ENCODE measurements at places on chromosomes 11 and 22.

GRCh38 chr22:47167056-47167455, 404.6 kb downstream of the TBC1D22A start:
- no peak for DNase-seq

- DNase-seq = peak; percentile 96
These were observed 5.4 kb downstream of the CARNS1 start for GRCh38 chr11:67420646-67421429.

DNA sequence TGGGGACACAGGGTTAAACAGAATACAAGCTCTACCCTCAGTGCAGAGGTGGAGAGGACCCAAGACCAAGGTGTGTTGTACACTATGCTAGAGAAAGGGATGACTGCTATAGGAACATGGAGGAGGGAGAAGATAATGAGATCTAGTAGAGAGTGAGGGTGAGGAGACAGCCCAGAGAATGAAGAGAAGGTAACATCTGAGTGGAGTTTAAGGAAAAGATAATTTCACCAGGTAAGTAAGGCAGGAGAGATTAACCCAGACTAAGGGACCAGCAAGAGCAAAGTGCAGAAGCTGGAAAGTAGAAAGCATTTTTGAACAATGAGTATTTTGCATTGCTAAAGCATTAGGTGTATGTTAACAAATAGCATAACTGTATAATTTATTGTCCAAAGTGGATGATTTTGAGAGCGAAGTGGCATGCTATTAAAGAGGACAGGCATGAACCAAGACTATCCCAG, 128.8 kb downstream of the RASSF10 start:
- DNase-seq = no peak

DNA sequence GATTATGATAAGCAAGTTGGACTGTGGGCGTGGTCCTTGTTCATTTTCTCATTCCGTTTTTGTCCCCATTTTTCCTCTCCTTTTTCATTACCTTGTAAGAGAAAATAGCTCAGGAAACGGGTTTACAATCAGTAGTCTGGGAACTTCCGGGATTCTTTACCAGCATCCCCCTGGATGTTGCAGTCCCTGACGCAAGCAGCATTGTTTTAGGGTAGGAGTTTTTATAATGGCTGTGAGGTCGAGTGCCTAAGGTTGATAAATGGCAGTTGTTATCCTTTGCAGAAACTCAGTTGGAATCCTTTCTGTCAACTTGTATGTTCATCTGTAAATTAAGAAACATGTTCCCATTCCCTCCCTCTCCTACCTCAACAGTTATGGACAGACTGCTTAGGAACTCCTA, 68.3 kb downstream of the ARHGEF12 start:
- no peak for DNase-seq

DNA sequence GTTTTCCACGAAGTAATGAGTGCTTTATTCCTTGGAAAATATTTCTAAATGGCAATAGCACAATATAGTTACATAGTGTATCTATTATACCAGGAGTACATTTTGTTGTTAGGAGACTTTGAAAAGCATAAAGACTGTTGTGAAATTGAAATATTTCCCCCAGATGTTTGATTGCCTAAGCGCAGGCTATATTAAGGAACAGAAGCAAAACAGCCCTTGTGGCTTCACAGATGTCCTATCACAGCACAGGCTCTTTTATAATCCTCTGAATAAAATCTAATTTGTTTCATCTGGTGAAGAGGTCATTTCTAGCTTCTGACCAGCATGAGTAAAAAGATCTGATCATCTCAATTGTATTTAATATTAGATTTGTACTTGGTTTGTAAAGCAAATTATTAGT, 48.2 kb downstream of the BSX start:
- no peak for DNase-seq

GRCh38 chr11:89457190-89457589, 34.0 kb downstream of the NOX4 start:
- no peak for DNase-seq

GRCh38 chr11:118827118-118827517, 36.2 kb upstream of the DDX6 start:
- no peak for DNase-seq

GRCh38 chr11:19380375-19380774, 139.6 kb upstream of the E2F8 start:
- no peak for DNase-seq

- no peak for DNase-seq
These were observed 111.1 kb downstream of the MED15 start for GRCh38 chr22:20618488-20618887.

- DNase-seq = peak; percentile 8
These were observed 47.2 kb upstream of the SYT7 start for GRCh38 chr11:61627850-61628661.

DNA sequence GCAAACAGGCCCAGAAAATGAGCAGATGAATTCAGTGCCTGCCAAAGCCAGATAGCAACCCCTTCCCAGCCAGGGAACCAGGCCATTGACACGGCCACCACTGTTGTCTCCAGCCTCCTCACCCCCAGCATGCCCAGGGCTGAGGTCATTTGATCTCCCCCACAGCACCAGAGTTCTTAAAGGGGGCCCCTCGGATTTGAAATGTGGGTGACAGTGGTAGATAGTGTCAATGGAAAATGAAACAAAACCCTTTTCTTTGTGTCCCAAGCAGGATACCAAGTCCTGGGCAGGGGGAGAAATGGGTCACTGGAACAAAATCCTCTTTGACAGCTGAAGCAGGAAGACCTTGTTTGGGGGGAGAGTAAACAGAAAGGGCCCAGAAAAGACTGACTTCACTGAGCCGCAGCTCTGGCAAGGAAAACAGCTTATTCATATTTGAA, 14.3 kb upstream of the ACCSL start:
- no peak for DNase-seq

DNA sequence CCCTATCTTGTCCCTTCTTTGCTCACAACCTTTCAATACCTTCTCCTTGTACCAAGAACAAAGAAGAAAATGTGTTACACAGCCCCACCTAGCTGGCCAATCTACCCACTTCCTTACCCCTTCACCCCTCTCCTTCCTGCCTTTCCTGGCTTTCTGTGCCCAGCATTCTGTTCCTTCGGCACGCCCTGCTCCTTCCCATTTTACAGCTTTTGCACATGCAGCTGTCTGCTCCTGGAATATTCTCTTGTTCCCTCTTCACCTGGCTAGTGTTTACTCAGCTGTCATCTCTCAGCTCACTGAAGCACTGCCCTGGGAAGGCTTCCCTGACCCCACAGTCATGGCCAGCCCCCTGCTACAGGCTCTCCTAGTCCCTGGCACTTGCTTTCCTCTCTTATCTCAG, 30.7 kb downstream of the SERPINH1 start:
- no peak for DNase-seq

DNA sequence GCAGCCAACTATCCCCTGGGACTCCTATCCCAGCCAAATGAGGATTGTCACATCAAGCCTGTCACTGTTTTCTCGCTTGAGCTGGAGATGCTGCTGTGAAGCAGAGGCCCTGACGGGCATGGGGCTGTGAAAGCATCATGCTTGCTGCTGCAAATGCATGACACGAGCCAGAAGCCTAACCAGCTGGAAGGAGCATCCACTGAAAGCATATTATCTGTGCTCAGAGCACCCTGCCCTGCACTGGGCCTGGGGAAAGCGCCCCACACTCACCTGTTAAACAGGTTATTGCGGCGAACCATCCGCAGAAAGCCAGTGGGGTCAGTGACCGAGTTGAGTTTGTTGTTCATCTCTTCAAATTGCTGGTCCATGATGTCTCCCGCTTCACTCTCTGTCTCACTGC, 110.9 kb upstream of the PITPNB start:
- no peak for DNase-seq

DNA sequence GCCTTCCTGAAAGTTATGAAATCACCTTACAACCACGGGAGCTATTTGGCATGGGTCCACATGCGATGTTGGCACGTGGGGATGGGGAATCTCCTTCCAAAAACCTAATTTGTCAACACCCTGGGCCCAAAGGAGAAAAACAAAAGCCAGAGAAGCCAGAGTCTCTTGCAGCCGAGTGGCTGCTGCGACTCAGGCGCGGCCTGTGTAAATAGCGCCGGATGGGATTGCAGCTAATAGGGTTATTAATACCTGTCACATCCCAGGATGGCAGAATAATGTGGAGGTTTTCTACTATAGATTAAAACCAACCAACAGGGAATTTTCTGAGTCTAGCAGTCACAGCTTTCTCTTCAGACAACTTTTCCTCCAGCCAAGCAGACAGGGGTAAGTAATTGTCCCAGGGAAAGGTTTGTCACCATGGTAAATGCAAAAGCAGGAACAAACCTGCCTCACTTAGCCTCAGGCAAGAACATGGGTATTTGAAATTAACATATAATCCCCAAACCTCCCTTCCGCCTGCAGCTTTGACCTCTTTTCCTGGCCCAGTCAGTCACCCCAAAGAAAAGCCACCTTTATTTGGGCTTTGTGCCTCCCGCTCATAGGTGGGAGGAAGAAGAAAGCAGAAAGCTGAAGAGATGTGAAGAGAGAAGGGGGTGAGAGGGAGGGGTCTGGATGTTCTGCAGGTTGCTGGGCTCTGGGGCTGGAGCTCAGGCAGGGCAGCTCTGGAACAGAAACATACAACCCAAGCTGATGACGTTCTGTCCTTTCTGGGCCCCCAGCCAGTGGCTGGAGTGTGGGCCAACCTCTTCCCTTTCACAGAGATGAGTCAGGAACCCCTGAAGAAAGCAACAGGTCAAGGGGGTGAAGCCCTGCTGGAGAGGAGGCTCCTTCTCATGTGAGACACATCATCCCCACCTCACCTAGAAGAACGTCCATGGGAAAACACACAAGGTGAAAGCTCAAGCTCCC, 376.5 kb downstream of the NXPE2 start:
- no peak for DNase-seq

- no peak for DNase-seq
These were observed 169.4 kb downstream of the WT1 start for GRCh38 chr11:32265911-32266310.

- no peak for DNase-seq
These were observed 1329.3 kb downstream of the TBC1D22A start for GRCh38 chr22:48091656-48092223.

GRCh38 chr11:66261578-66261977, 6.9 kb upstream of the RAB1B start:
- DNase-seq = no peak

DNA sequence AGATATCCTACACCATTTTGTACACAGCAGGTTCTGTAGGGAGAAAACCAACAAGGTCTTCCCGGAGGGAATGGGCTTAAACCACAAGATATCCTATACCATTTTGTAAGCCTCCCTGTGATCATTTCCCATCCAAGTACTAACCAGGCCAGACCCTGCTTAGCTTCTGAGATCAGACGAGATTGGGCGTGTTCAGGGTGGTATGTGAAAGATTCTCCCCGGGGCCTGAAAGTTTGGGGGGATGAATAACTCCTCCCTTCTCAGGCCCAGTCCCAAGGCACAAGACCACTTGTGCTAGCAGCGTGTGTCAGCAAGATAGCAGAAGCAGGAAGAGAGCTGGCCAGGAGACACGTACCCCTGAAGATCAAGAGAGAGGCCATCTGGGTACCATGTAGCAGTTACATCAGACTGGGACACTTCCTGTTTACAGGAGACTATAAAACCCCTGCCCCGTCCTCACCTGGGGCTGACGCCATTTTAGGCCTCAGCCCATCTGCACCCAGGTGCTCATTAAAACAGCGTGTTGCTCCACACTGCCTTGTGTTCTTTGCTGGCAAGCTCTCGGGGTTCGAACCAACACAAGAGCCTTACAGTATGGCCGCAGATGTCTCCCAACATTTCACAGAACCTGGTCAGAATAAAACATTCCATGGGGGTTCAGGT, 17.3 kb downstream of the MIF start:
- DNase-seq = no peak

GRCh38 chr11:112590764-112591163, 330.1 kb upstream of the PLET1 start:
- no peak for DNase-seq

GRCh38 chr11:99568808-99569207, 548.1 kb downstream of the CNTN5 start:
- no peak for DNase-seq

Measured in activated CD8-positive, alpha-beta memory T cell treated with anti-CD3 and anti-CD28 coated beads for 1 hour (primary cell).